ENCODE measurements at places on chromosomes 7 and 10.

- DNase-seq: no peak
These were observed 39.9 kb downstream of the ABCB4 start for GRCh38 chr7:87435546-87435945.

DNA sequence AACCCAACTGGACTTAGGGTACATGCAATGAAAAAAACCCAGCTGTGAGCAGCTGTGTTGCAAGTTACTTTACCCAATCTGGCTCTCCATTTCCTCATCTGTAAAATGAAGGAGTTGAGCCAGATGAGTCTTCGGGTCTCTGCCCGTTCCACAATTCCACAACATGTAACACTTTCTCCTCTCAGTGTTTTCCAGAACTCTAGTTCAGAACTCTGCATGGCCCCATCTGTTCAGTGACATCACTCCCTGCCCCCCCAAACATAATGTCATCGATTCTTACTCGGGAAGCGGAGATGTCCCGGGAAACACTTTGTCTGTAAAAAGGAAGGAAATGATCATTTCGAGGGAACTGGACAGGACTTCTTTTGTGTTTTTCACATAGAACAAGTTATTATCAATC is 2.5 kb downstream of the SH3PXD2A start:
- no peak for DNase-seq

- DNase-seq: no peak
These were observed 22.5 kb downstream of the CAV1 start for GRCh38 chr7:116547347-116547746.

DNA sequence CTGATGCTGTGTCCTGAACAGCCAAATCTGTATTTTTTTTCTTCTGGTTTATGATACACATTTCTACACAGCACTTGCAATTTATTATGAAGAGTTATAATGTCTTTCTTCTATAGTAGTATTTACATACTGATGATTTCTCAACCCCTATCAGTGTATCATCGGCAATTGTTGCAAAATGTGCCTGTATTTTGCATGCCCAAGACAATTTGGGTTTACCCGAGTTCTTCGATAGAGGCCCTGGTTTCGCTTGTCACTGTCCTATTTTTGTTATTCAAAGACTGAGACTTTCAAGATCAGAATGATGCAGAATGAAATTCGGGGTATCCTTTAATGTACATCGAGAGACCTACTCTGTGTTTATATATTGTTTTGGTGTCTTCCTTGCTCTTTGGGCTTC is 184.5 kb upstream of the PRSS58 start:
- DNase-seq: no peak

GRCh38 chr10:126939706-126940105 is 34.5 kb downstream of the DOCK1 start:
- DNase-seq: no peak

DNA sequence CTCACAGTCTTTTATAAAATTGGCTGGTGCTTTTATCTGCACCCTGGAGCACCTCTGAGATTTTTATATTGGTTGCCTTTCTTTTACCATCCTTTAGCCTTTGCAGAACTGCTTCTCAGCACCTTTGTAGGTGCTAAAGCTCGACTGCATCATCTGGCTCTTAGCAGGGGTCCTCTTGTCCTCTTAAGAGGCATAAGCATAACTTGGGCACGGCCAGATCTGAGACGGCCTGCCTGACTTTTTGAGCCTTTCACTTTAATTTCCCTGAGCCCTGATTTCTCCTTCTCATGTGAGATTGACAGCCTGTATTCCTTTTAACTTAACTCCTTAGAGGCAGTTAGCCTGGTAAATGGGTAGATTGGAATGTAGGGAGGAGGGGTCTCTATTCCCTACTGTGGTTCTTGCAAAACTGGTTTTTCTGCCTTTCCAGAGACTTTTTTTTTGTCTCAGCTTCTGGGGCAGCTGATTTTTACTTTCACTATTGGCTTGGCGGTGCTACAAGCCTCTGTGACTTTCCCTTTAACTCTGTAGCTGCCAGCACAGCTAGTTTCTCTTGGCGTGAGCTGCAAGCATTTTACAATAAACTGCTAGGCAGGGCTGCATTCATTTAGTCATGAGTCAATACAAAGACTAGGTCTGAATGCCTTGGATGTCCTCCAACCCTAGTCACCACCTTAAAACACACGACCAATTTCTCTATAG is 24.0 kb downstream of the ZPBP start:
- peak; percentile 33 for DNase-seq

GRCh38 chr7:123727071-123727837 is 21.5 kb downstream of the WASL start:
- DNase-seq: no peak

- no peak for DNase-seq
These were observed 161.4 kb upstream of the EEPD1 start for GRCh38 chr7:35991511-35992232.

DNA sequence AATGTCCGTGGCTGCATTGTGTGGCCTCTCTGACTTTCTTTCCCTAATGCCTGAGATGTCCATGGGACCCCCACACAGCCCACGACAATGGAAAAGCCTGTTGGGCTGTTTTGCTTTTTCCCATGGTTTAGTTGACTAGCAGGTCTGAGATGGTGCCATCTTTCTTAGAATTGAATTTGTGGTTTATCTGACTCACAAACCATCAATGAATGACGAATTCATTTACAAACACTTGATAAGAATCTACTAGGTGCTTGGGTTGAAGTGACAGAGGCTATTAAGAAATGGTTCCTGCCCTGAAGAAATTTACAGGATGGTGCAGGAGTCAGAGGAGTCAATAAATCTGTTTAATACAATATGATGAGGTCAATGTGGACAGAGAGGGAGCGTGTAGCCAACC is 75.4 kb downstream of the OTUD1 start:
- no peak for DNase-seq

GRCh38 chr10:97336942-97337831 is 2.7 kb upstream of the FRAT2 start:
- DNase-seq: no peak

DNA sequence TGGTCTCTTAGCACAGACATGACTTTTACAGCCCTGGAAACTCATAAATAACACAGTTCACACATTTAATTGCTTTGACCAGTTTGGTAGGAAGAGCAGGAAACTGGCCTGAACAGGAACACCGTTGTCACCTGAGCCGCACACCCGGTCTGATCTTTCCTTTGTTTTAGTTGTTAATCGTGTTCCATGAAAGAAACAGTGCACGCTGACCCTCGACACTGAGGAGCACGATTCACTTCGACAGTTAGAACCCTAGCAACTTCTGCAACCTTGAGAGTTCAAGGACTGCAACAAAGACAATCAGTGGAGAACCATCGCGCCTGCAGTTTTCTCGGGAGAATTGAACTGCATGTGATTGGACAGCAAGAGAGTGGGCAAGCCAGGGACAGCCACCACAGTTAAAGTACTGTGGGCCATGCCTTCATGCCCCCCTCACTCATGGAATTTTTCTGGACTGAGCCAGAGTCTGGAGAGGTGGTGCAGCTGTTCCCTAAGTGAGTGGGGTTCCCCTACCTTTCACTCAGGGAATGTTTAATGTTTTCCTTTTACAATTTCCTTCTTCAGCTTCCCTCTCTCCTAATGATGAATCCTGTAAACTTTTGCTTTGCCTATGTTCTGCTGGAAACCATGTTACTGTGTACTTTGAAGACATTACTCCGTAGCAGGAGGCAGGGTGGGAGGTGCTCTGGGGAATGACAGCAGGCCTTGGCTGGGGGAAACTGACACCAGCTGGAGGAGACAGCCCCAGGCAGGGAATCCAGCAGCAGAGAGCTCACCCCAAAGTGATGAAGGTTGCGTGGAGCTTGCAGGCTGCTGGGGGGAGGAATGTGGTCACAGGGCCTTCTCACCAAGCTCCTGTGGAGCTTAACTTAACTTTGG is 198.7 kb downstream of the ZNF438 start:
- DNase-seq: no peak

GRCh38 chr10:63454631-63455030 is 11.1 kb downstream of the JMJD1C start:
- DNase-seq: no peak

GRCh38 chr10:8331896-8332729 is 277.6 kb downstream of the GATA3 start:
- peak; percentile 76 for DNase-seq

DNA sequence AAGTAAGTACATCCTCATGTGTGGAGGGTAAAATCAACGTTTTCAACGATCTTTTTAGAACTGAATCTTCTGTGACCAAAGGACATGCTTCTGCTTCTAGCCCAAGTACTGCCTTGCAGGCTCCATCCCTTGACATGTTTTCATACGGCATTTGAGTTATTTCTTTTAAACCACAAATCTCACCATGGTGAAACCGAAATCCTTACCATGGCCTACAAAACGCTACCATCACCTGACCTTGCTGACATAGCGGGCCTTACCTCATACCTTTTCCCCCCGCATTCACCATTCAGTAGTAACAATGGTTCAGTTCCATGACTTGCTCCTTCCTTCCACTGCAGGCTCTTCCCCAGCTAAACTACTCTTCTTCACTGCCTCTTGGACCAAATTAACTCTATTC is 3.5 kb downstream of the RNF216 start:
- DNase-seq: no peak

GRCh38 chr7:44147026-44147991 is 6.2 kb upstream of the MYL7 start:
- DNase-seq: no peak

- no peak for DNase-seq
These were observed 40.6 kb upstream of the RTKN2 start for GRCh38 chr10:62309254-62309653.

- no peak for DNase-seq
These were observed 26.9 kb upstream of the NRBF2 start for GRCh38 chr10:63106111-63106755.

GRCh38 chr10:110437761-110438341 is 59.9 kb upstream of the DUSP5 start:
- no peak for DNase-seq

DNA sequence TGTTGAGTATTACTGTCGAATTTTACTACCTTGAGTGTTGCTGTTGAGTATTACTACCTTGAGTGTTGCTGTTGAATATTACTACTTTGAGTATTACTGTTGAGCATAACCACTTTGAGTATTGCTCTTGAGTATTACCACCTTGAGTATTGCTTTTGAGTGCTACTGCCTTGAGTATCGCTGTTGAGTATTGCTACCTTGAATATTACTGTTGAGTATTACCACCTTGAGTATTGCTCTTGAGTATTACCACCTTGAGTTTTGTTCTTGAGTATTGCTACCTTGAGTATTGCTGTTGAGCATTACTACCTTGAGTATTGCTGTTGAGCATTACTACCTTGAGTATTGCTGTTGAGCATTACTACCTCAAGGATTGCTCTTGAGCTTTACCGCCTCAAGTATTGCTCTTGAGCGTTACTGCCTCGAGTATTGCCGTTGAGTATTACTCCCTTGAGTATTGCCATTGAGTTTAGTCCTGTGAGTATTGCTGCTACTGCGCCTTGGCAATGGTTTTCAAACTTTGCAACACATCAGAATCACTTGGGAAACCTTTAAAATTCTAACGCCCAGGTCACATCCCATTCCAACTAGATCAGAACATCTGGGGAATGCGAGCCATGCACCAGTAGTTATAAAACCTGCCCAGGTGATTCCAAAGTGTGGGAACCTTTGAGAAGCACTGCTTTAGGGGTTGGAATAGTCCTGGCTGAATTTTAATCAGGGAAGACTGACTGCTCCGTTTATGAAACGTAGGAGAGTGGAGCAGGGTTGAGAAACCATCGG is 61.7 kb downstream of the TCF7L2 start:
- DNase-seq: no peak

DNA sequence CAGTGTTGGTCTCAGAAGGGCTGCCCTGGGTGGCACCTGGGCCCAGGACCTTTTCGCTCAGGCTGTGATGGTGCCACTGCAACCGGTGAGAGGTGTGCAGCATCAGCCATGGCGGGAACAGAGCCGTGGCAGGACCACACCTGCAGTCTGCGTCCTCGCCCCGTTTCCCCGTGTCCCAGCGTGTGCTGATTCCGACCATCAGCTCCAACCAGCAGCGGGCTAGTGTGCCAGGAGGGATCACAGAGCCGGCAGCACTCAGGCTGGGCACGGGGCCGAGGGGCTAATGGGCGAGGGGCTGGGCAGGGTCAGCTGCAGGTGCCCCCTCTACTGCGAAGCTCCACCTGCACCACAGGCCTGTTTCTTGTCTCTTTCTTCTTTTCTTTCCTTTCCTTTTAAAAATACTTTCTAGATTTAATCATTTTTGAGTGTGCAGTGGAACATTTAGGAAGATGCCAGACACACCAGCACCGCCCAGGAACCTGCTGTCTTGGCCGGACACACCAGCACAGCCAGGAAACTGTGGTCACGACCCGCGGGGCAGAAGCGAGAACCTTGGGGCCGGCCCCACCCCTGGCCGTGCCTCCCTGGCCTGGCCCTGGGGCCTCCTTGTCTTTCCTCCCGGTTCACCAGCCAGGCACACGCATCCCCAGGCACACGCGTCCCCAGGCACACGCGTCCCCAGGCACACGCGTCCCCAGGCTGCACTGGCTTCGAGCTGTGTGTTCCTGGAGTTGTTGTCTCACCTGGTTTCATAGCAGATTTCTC is 34.6 kb downstream of the ADGRA1 start:
- DNase-seq: no peak

GRCh38 chr10:73168465-73168803 is 515 bp downstream of the FAM149B1 start:
- no peak for DNase-seq

- DNase-seq: peak; percentile 39
These were observed 25.8 kb upstream of the AMPH start for GRCh38 chr7:38656968-38657367.

- DNase-seq: no peak
These were observed 98.5 kb downstream of the GNAI1 start for GRCh38 chr7:80232979-80233724.

DNA sequence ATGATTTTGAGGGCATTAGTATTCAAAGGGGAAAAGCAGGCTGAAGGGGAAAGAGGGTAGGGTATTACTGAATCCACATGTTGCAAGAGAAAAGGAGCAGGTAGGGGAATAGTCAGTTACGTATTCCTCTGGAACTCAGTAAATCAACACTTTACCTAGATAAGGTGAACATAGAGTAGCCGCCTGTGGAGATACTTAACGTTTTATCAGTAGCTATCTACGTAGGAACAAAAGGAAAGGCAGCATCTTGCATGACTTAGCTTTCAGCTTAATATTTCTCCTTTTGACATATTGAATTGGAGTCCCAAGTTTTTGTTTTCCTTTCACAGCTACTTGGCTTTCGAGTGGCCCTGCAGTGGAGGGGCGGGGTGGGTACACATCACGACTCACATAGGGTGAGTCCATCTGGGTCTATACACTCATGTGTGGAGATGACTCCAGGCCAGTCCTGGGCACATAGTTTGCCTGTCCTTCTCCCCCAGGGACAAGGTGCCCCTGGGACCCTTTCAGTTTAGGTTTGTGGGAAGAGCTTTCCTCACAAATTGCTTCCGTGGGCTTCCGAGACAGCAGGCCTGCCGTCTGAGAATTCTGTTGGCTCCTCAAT is 48.1 kb downstream of the CCNY start:
- no peak for DNase-seq

- DNase-seq: no peak
These were observed 123.0 kb upstream of the FGFR2 start for GRCh38 chr10:121721257-121721656.

GRCh38 chr10:47349516-47349915 is 1.4 kb downstream of the RBP3 start:
- no peak for DNase-seq
